ENCODE measurements at places on chromosomes 4 and X.

- DNase-seq: peak; percentile 34
Measured at GRCh38 chrX:139720136-139720535, 12.2 kb upstream of the MCF2 start.

DNA sequence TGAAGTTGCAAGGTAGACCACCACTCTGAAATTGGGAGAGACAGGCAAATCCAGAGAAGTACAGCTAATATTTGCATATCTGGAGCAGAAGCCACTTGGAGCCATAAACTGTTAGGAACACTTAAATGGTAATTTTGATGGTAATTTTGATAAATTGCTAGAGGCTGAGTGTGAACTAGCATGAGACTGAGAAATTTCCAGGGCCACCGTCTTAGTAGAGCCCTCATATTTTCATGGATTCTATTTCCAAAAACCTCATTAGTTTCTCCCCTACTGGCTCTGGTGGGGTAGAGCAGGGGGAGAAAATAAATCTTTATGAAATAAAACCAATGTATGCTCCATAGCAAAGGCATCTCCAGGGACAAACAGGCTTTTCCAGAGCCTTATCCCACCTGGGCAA lies 429.4 kb upstream of the DIPK2B start:
- DNase-seq: no peak

DNA sequence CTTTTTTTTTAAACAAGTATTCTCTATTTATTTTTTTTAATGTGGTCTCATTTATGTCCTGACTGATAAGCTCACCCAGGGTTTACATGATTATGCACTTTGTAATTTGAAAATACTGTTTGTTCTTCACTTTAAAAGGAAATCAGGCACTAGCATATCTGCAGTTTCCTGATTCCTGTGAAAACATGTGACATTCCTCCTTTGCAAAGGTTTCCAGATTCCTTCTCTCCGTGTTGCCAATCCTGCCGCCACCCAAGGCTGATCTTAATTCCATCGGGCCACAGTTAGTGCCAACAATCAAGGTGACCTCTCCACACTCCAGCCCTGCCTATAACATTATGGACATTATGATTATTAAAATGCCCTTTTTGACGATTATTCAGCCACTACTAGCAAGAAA lies 225.4 kb downstream of the PCDH7 start:
- no peak for DNase-seq

GRCh38 chr4:55159851-55160250 lies 34.5 kb upstream of the KDR start:
- no peak for DNase-seq

- DNase-seq: no peak
Measured at GRCh38 chr4:164803702-164804101, 49.8 kb downstream of the SMIM31 start.

- no peak for DNase-seq
Measured at GRCh38 chr4:67250131-67250896, 295.0 kb downstream of the CENPC start.

DNA sequence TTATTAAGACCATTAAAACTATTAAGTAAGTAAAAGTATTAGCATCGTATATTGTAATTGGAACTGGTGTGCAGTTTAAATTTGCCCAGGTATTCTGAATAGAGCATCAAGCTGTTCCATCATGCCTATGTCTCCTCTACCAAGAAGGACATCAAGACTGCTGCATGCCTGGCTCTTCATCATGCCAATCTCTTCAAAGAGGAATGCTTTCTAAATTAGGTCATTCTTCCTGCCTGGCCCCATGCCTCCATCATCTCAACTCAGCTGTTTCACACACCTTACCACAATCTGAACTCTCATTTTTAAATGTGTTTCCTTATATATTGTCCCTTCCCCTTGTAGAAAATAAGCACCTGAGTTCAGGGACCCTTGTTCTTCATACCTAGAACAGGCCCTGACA lies 270.5 kb upstream of the PPARGC1A start:
- no peak for DNase-seq

- no peak for DNase-seq
Measured at GRCh38 chr4:128930051-128930450, 120.6 kb downstream of the JADE1 start.

All from A549 (cell line).